ENCODE measurements at places on chromosomes 3 and 15. TPM values are rescaled to one million over a fixed set of nuclear protein-coding genes. Genes with fewer than 3 reads are reported as not detected.

- no peaks in the 10 kb centered on the region for H3K4me1 ChIP-seq
- no peak overlapping the region for H3K27ac ChIP-seq
- no peaks in the 10 kb centered on the region for H3K36me3 ChIP-seq
- DNase-seq: no peak
- no peak overlapping the region for H3K4me3 ChIP-seq
- no peaks in the 10 kb centered on the region for H3K27me3 ChIP-seq
Measured at GRCh38 chr3:65348398-65348995, 660.7 kb upstream of the ADAMTS9 start.

- H3K27ac ChIP-seq: no peak overlapping the region
- no peak overlapping the region for H3K4me3 ChIP-seq
- H3K4me1 ChIP-seq: no peaks in the 10 kb centered on the region
- no peak for DNase-seq
- peaks cover 54% of the 10 kb centered on the region for H3K36me3 ChIP-seq
Measured at GRCh38 chr3:138696666-138697370, 88.2 kb downstream of the FAIM start.

DNA sequence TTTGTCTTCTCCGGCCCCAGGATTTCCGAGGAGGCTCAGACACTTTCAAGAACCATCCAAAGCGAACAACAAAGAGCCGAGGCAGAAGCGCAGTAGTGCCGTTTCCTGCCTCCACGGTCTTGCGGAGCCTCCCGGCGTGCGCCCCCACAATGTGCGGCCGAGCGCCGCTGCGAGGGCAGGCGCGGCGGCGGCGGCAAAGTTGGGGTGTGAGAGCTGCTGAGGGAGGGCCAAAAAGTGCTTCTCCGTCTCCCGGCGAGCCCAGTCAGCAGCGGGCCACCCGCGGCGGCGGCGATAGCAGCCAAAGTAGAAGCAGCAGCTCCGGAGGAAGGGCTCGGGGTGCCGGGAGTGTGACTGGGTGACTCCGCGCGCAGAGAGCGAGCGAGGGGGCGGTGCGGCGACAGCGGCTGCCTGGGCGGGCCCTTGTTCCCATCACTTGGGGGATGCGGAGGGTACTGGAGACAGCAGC lies 749.1 kb downstream of the ROBO1 start:
- H3K27ac ChIP-seq: peak overlapping the region; percentile 87
- DNase-seq: peak; percentile 49
- H3K27me3 ChIP-seq: no peaks in the 10 kb centered on the region
- H3K4me3 ChIP-seq: peak overlapping the region; percentile 98
- H3K36me3 ChIP-seq: no peaks in the 10 kb centered on the region

- H3K36me3 ChIP-seq: no peaks in the 10 kb centered on the region
- H3K27me3 ChIP-seq: no peaks in the 10 kb centered on the region
- peaks cover 36% of the 10 kb centered on the region for H3K4me1 ChIP-seq
- no peak overlapping the region for H3K27ac ChIP-seq
Measured at GRCh38 chr3:122484985-122485384, 29.8 kb downstream of the KPNA1 start.

The KLHL6 gene
- total RNA-seq: 3.5 TPM

DNA sequence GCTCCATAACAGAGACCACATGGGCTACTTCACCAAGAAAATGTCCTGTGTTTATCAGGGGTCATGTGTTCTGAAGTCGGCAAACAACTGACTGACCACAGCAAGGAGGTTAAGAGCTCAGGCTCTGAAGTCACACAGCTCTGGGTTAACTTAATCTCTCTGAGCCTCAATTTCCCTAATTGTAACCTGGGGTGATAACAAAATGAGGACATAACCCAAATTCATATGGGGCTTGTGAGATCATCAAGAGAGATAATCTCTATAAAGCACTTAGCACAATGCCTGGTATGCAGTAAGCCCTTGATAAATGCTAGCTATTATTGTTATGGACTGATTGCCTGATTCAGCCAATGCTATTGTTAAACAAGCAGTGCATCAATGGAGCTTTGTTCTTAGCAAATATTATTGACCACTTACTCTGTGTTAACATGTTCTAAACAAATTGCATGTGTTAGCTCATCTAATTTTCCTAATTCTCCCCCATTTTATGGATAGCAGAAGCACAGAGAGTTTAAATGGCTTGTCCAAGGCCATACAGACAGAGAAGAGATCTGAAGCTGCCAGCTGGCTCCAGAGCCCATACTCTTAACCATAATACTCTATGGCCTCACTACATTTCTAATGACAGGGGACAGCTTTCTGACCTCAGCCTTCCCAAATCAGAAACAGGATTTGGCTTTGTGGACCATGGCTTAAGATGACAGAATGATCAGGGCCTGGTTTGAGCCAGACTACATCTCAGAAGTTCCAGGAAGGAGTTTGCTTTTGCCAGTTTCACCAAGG lies 78.3 kb downstream of the SHQ1 start:
- H3K36me3 ChIP-seq: no peaks in the 10 kb centered on the region
- no peak for DNase-seq
- H3K4me1 ChIP-seq: peaks cover 13% of the 10 kb centered on the region
- no peaks in the 10 kb centered on the region for H3K27me3 ChIP-seq
- H3K4me3 ChIP-seq: no peak overlapping the region

The GOLGA8T gene
- total RNA-seq: not detected

The CDHR4 gene
- not detected for total RNA-seq

GRCh38 chr3:56339671-56340070 lies 128.6 kb downstream of the ERC2 start:
- DNase-seq: no peak
- H3K36me3 ChIP-seq: no peaks in the 10 kb centered on the region

GRCh38 chr3:113254171-113254947 lies 43.0 kb downstream of the BOC start:
- H3K36me3 ChIP-seq: no peaks in the 10 kb centered on the region
- peak overlapping the region; percentile 6 for H3K27ac ChIP-seq
- DNase-seq: peak; percentile 73

The CRABP1 gene
- 2.8 TPM for total RNA-seq

The RTP1 gene
- not detected for total RNA-seq

DNA sequence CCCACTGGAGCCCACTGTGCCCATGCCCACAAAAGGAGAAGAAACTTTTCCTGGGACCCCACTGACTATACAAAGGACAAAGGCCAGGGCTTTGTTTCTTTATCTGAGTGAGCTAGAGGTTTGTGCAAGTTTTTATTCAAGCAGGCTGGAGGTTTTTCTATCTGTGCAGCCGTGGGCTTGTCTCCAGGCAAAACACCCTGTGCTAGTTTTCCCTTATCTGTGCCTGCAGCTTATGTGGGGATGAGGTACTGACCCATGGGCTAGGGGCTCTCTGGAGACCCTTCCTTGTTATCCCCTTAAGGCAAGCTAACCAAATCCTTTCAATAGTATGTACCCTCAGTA lies 545.5 kb downstream of the ZPLD1 start:
- no peak for DNase-seq
- no peak overlapping the region for H3K4me3 ChIP-seq
- no peaks in the 10 kb centered on the region for H3K4me1 ChIP-seq
- no peaks in the 10 kb centered on the region for H3K27me3 ChIP-seq

DNA sequence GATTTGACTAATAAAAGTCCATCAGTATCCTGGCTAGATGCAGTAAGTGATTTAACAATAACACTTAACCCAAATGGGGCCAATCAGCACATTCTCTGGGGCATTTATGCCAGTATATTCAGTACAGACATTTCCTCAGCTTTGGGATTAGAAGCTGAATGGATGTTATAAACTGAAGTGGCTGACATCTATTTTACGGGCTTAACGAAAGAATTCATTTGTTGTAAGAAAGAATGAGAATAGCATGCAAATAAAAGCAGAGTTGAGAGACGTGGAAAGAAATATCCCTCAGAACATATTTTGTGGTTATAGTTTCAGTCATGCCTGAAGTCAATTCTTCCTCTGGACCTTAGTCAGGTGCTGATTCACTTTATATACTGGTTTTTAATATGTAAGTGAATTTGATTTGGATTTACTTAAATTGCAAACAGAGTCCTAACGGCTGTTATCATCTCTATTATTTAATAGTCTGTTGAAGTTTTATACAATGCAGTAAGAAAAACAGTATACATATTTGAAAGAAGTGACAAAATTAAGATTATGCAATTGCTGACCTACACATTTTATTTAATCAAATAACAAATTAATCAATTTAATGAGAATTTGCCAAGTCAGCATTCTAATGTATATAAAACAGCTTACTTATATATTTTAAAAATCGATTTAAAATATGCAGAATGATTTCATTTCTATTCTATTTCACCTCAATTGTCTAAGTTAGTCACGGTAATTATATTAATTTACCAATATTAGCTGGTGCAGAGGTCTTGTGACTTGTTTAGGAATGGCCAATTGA lies 513.9 kb upstream of the CADM2 start:
- H3K4me3 ChIP-seq: no peak overlapping the region
- H3K36me3 ChIP-seq: no peaks in the 10 kb centered on the region
- no peak for DNase-seq

- peaks cover 15% of the 10 kb centered on the region for H3K4me1 ChIP-seq
- H3K4me3 ChIP-seq: no peak overlapping the region
- peak overlapping the region; percentile 48 for H3K27ac ChIP-seq
Measured at GRCh38 chr3:149395107-149396089, 17.9 kb upstream of the TM4SF1 start.

The KIF15 gene
- 2.3 TPM for total RNA-seq
